Heart left ventricle (tissue), 16 donors: ENCODE measurements at places on chromosomes 7 and 10. TPM values are rescaled to one million over a fixed set of nuclear protein-coding genes. Genes with fewer than 3 reads are reported as not detected.

Gene HKDC1
- not detected for polyA plus RNA-seq

Gene LIPM
- polyA plus RNA-seq, result not detected

Gene TMEM140
- polyA plus RNA-seq, result 6.7 TPM

Gene PROSER2
- 0.78 TPM for polyA plus RNA-seq

Gene PON3
- 0.80 TPM for polyA plus RNA-seq

Gene LIPJ
- not detected for polyA plus RNA-seq

Gene ACBD7
- polyA plus RNA-seq, result not detected

Gene LRRC61
- polyA plus RNA-seq, result 1.8 TPM

Gene GDF2
- not detected for polyA plus RNA-seq

Gene FAM25A
- polyA plus RNA-seq, result not detected

Gene AUTS2
- 3.4 TPM for polyA plus RNA-seq

Gene PSPH
- 12.1 TPM for polyA plus RNA-seq

Gene OR13A1
- polyA plus RNA-seq, result 0.04 TPM

Gene MKLN1
- polyA plus RNA-seq, result 16.3 TPM

Gene OR6B1
- not detected for polyA plus RNA-seq

Gene CACNA2D1
- 20.9 TPM for polyA plus RNA-seq

Gene TBXAS1
- 12.8 TPM for polyA plus RNA-seq

- DNase-seq, result no peak
These were observed 3.9 kb downstream of the MPP7 start for GRCh38 chr10:28298951-28299350.

DNA sequence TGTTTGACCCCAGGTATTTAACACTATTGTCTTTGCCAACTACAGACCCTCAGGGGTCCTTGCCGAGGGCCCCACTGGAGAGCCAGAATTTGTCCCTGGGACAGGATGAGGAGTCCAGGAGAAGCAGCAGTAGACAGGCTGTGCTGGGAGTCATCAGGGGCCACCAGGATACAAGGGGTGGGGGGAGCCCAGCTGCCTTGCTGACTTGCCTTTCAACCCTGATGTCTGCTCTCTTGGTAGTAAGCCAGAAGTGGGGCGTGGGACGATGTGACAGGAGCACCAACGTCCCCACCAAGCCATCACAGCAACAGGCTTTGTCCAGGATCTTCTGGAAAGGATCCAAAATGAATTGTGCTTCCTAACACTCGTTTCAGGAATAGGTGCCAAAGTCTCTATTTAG is 62.4 kb upstream of the CDCA7L start:
- no peak for DNase-seq

GRCh38 chr7:12133865-12134264 is 77.2 kb upstream of the TMEM106B start:
- no peak for DNase-seq

- DNase-seq, result no peak
These were observed 233.3 kb upstream of the FOXP2 start for GRCh38 chr7:114181280-114181679.

DNA sequence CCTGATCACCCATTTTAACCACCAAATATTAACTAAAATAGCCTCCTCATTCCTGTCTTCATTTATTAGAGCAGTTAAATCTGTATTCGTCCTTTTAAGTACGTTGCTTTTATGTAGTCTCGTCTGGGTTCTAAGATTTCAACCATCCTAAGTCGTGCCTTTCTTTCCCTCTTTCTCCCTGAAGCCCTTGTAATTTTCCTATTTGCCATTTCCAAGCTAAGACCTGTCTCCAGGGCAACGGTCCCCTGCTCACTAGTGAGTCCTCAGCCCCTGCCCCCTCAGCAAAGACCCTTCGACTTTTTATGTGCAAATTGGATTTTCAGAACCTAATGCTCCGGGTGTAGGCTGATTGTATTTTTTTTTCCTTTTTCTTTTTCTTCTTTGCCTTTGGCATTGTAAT is 16.1 kb upstream of the MEST start:
- DNase-seq, result no peak

- no peak for DNase-seq
These were observed 284.5 kb upstream of the SEMA3D start for GRCh38 chr7:85471307-85471706.

DNA sequence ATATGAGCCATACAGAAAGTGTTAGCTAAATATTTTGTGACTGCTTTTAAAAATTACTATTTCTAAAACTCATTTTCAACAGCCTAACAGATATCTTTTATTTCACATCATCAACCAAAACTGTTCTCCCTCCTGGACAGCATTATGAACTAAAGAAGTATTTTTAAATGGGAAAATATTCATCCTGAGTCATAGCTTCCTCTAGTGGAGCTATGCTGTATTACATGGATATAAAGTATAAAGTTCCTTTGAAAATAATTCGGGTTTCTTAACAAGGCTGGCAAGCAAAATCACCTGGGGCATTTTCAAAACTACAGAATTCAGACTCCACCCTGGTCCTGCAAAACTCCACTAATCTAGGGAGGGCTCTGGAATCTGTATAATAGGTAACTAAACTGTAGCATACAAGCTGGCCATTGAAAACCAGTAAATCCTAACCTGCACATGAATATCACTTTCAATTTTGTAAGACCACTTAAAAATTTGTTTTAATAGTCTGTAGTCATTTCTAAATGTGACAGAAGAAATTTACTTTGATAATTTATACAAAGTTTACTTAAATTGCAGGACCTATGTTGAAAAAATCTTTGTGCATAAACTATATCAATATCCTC is 53.5 kb downstream of the SCIN start:
- DNase-seq, result no peak

DNA sequence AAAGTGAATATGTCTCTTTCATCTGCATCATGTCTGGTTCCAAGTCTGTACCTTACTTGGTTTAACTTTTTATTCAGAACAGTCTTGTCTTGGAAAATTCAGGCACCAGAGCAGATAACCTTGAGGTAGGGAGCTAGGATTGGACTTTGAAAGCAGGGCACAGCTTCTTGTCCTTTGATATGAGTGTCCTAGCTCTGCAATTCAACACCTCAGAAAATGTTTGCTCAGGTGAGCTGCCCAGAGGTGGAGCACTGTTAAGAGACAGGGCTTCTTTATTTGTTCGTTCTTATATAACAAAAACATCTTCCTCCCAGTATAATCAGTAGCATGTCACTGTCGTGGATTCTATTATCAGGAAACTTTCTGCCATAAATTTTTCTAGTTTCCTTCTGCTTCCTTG is 118.3 kb downstream of the LRRC4 start:
- DNase-seq, result no peak

- DNase-seq, result no peak
These were observed 41.2 kb downstream of the CALML3 start for GRCh38 chr10:5565671-5566581.

GRCh38 chr10:69333205-69333604 is 54.9 kb downstream of the HK1 start:
- peak; percentile 61 for DNase-seq

- peak; percentile 86 for DNase-seq
These were observed at the start of gene GIMAP8 for GRCh38 chr7:150450491-150451001. TSS of gene GIMAP8 (plus strand) at chr7:150450630. CDS start at chr7:150466699, 16,069 bp downstream.

- no peak for DNase-seq
These were observed 1.7 kb downstream of the MEPCE start for GRCh38 chr7:100431286-100431735.

DNA sequence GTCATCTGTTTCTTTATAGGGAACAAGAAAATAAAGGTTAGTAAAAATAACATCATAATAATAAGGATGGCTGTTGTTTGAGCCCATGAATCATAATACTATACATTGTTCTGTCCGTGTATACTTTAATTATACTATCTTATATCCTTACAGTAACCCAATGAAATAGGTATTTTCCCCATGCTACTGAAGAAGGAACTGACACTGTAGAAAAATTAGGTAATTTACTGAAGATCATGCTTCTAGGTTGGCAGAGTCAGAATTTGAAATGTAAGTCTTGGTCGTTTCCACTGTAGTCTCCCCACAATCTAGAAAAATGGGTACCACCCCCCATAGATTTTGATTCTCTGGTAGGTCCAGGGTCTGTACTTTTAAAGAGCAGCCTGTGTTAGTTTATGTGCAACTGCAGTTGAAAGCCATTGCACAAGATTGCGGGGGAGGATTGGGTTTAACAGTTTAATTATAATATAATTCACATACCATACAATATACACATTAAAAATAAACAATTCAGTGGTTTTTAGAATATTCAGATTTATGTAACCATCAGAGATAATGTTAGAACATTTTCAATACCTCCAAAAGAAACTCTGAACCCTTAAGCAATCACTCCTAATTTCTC is 47.7 kb downstream of the SHOC2 start:
- no peak for DNase-seq

- no peak for DNase-seq
These were observed 183.0 kb downstream of the RAPGEF5 start for GRCh38 chr7:22173685-22174573.

DNA sequence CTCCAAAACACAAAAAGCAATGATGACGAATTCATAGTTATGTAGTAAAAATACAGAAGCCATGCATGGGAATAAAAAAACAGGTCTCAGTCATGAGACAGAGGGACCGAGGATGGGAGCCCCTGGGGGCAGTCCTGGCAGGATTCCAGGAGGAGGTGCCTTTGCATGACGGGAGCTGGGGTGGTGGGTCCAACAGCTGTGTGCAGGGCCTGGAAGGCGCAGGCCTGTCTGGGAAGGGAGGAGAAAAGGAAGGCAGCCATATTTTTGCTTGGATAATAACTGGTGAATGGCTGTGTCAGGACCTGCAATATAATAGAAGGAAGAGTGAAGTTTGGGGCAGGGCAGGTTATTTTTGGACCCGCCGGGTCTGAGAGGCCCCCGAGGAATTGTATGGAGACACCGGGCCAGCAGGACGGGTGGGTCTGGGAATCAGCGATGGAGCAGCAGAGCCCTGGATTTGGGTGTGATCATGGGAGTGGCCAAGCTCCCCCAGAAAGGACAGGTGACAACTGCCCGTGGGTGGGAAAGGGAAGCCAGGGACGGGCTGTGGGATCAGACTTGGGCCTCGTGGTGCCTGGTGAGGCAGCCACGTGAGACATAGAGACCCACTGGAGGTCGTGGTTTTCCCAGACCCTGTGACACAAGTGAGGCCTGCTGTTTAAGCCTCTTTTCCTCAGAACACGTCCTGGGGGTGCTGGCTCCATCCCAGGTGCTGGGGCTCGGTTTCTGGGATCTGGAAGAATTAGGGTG is 2.9 kb upstream of the JAKMIP3 start:
- no peak for DNase-seq

DNA sequence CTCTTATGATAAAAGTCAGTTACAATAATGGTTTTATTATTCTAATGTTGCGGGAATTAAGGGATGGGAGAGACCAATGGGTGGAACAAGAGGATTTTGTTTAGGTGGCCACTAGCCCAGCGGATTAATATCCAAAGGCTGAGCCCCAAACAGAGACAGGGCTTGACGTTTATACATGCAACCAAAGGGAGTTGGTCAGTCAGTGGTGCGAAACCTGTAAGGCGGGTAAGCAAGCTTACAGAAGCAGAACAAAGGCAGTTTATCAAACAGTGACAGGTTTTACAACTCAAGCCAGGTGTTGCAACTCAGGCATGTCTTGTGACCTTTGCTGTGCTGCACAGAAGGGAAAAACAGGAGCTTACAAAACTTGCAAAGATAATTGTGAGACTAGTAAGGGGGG is 622.9 kb upstream of the MBL2 start:
- no peak for DNase-seq

DNA sequence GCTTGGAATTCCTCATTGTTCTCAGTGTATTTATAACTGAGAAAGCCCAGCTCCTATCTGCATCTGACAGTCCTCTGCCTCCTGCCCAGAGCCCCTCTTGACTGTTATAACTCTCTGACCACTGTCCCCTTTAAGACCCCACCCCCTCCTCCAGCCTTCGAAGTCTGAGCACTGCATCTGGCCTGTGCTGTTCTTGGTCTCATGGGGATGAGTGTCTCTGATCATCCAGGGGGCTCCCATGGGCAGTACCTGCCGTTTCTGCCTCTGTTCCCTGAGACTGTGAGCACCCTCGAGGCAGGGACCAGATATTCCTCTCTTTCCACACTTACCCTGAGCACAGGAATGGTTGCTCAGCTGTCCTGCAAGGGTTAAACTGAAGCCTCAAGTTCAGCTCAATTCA is 7.7 kb downstream of the GHRHR start:
- DNase-seq, result no peak

GRCh38 chr7:145909991-145910513 is 206.5 kb upstream of the CNTNAP2 start:
- DNase-seq, result no peak

- no peak for DNase-seq
These were observed 21.1 kb downstream of the KLLN start for GRCh38 chr10:87842220-87842641.

- no peak for DNase-seq
These were observed 339.3 kb upstream of the POM121L12 start for GRCh38 chr7:52695973-52696595.

DNA sequence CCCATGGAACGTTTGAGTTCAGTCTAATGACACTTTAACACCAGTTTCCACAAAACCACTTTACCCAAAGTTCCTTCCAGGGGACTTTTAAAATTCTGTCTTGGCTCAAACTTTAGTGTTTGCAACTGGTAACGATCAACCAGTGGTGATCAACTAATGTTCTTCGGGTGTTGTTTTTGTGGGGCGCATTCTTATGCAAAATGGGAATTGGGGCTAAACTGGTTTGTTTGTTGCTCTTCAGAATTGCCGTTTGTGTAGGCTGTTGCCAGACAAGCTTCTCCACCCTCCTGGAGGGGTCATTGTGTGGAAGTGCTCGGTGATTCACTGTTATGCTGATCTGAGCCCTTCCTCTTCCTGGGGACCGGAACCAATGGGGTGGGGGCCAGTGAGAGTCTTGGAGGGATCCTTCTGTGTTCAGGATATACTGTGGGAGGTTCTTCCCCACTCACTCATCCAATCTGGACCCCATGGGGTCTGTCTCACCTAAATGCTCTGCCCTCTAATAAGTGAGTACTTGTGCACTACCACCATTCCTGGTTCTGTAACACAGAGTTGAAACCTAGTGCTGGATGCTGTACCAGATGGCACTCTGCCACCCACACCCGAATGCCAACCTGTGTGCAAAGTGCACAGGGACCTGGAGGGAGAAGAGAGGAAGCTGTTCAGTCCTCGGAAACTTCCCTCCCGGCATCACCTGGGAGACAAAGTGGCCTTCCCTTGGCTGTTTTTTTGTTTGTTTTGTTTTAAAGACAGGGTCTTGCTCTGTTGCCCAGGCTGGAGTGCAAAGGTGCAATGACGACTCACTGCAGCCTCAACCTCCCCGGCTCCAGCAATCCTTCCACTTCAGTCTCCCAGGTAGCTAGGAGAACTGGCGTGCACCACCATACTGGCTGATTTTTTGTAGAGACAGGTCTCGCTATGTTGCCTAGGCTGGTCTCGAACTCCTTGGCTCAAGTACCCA is 2.1 kb downstream of the NFE2L3 start:
- peak; percentile 46 for DNase-seq

- no peak for DNase-seq
These were observed 30.4 kb downstream of the NRCAM start for GRCh38 chr7:108425714-108426275.

- DNase-seq, result peak; percentile 45
These were observed 10.5 kb upstream of the MTPAP start for GRCh38 chr10:30359373-30360206.

DNA sequence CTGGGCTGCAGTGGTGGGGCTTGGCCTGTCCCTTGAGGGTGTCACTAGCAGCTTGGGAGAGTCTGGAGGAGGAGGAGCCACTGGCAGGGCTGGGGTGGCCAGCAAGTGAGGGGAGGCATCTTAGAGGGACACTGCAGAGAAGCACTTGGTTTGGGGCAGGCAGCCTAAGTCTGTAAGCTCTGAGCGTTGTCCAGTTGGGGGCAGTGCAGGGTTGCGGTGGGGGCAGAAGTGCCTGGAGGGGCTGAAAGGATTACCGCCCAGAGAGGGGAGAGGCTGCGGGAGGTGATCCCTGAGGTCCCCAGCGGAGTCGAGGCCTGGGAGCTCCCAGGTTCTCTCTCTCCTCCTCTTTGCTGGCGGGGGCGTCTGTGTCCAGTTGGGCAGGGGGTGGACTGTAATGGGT is 7.4 kb downstream of the ADCYAP1R1 start:
- no peak for DNase-seq
